Activated CD4-positive, alpha-beta T cell treated with anti-CD3 and anti-CD28 coated beads, Interleukin-2, amount 50 U/mL, for 24 hours (primary cell): ENCODE measurements at places on chromosomes 1 and 21.

GRCh38 chr1:45669859-45670655 lies 16.3 kb downstream of the GPBP1L1 start:
- no peak for DNase-seq

GRCh38 chr1:53383136-53383870 lies 55.4 kb upstream of the LRP8 start:
- DNase-seq = no peak

DNA sequence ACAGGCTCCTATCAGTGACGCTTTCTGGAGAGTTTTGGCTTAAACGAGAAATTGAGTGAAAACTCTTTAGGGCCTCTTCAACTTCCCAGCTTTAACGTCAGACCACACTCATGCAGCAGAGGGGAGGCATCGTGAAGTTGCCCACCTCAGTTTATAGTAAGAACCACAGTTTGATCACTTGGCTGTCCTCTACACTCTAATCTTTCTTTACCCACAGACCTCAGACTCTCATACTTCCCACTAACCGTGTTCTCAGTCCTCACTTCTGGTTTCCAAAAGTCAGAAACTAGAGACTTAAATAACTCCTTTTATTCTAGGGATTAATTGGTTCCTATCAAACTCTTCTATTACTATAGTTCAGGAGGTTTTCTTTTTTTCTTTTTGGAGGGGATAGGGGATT lies 302.2 kb downstream of the NTNG1 start:
- DNase-seq = no peak

- no peak for DNase-seq
These were observed 83.4 kb upstream of the PLPPR4 start for GRCh38 chr1:99180915-99181314.

GRCh38 chr1:46802081-46802480 lies 3.2 kb downstream of the CYP4B1 start:
- no peak for DNase-seq

GRCh38 chr1:41659159-41659495 lies 174.6 kb upstream of the EDN2 start:
- no peak for DNase-seq
